NCI-H69 (cell line): ENCODE measurements at places on chromosomes 4 and X.

DNA sequence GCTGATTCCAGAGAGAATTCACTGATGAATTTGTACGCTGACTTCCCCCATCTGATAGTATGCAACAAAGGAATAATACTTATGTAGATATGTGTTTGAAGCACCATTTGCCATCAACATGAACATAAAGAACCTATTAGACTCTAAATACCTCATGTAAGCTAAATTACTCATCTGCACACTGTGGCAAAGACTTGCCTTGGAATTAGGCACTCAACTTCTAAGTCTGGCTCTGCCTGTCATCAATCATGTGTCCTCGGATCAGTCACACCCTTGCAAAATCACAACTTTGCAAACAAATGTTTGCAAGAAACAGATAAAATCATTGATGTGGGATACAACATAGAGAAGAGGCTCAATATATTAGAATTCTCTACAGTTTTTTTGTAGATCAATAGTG lies 169.9 kb upstream of the LDB2 start:
- DNase-seq: no peak

- no peak for DNase-seq
Measured at GRCh38 chr4:99457676-99458075, 22.5 kb upstream of the ADH7 start.

DNA sequence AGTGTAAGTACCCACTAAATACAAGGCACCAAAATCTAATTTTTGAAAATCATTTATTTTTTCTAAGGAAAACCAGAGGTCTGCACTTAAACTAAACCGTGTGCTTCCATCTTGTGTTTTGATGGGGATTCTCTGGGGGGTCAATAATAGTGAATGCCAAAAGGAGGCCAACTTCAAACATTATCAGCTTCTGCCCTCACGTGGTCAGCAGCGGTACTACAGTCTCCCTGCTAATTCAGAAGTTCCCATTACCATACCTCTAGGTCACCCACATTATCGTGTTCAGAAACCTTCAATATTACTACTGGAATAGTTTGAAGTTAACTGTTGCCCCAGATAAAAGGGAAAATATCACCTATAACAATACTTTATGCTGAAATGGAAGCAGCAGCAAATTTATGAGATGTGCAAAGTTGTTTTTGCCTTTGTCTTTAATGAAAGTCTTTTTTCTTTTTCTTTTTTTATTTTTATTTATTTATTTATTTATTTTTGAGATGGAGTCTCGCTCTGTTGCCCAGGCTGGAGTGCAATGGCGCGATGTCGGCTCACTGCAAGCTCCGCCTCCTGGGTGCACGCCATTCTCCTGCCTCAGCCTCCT lies 17.3 kb downstream of the CTPS2 start:
- peak; percentile 43 for DNase-seq

DNA sequence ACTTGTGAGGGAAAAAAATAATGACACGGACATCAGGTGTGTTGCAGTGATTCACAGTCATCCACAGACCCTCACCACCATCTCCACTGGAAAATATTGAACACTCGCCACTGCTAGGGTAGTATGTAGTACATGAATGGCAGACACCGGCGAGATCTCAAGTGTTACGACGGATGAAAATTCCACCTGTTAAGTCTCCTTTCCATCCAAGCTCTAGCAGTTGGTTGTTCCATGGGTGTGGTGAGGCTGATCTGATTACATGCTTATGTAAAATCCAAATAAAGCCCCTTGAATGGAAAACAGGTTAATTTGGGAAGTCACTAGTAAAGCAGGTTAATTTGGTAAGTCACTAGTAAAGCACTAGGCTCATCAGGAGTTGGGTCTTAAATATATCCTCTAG lies 1.1 kb upstream of the ARMCX4 start:
- no peak for DNase-seq

GRCh38 chrX:103498786-103499185 lies 20.5 kb downstream of the RAB40A start:
- DNase-seq: no peak

DNA sequence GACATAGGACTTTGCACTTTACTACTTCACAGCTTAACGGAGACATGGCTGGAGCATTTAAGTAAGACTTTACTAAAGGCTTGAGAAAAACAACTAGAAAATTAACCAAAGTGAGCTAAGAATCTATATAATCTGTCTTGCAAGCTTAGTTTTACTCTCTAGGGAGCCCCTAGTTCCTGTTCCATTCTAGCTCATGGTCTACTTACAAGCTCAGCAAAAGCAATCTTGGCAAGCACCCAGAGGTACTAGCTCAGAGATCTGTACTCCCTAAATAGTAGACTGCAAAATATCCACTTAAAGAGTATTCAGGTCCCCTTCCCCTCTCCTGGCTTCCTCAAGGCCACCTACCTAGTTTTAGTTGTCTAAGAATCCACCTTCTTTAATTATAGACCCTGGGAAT lies 469.0 kb downstream of the IDS start:
- no peak for DNase-seq

GRCh38 chr4:17597517-17597916 lies 16.9 kb upstream of the MED28 start:
- DNase-seq: peak; percentile 19

DNA sequence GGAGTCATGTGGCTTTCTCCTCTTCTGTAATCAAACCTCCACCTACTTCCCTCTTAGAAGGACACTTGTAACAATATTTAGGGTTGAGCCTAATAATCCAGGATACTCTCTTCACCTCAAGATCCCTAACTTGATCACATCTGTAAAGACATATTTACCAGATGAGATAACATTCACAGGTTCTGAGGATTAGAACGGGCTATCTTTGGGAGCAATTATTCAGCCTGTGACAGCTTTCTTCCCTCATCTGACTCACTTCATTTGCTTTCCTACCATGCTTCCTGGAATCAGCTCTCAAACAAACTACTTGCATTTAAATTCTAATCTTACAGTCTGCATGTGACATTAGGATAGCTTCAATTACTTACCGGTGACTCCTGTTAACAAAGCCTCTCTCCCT lies 133.5 kb upstream of the NDST3 start:
- DNase-seq: peak; percentile 9

DNA sequence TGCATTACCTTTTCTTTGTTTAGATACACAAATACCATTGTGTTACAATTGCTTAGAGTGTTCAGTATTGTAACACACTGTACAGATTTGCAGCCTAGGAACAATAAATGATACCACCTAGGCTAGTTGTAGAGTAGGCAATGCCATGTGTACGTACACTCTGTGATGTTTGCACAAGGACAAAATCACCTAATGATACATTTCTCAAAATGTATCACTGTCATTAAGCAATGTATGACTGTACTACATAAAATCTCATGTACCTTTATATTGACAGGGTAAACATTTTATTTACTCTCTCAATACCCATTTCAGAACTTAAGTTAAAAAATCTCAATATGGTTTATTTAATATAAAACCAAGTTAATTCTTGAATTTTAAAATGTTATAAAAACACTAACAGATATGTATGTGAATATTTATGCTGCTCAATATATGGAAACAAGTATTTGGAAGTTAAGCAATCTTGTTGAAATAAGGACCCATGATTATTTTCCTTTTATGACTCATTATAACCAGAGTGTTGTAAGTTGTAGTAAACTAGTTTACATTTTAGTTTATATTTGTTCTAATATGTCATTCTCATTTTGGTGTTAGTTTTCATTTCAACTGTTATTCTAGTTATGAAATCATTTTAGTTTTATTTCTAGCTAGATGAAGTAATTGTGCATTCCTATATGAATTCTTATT lies 409.2 kb downstream of the TLL1 start:
- DNase-seq: peak; percentile 57

DNA sequence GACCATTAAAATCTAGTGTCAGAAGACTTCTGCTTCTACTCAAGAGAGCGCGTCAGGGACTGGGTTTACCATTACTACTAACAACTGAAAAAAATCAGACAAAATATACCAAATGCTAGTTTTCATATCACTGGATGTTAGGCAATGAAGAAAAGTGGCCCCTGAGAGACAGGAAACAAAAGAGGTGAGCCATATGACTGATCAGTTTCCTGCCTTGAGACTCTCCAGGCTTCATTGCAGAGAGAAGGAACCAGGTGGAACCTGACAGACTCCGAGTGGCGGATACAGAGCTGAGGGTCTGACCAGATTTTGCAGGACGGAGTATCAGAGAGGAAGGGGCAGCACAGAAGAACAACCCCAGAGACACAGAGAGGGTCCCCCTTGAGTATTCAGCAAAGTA lies 86.3 kb downstream of the C4orf51 start:
- no peak for DNase-seq

GRCh38 chr4:108533876-108534275 lies 86.5 kb upstream of the RPL34 start:
- peak; percentile 52 for DNase-seq

DNA sequence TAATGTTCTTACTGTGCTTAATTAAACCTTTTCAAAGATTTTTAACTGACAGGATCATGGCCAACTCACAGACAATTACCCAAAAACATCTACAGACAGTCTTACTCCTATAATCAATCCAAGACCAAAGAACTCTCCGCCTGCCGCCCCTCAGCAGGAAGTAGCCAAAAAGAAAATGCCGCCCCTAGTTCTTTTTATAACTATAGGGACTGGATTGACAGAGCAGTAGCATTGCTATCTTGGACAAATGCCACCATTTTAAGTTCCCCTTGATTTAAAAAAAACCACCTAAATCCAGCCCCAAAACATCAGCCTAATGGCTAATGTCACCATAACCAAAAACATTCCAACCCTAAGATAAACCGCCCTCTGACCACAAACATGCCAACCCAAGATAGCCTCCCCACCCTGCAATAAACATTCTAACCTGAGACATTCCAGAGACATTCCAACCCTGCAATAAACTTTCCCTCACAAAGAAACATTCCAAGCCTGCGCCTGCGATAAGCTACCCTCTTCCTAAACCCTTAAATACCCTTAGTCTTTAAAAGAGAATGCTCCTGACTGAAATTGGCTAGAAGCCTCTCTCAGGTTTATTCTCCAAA lies 77.0 kb downstream of the COQ2 start:
- no peak for DNase-seq

- no peak for DNase-seq
Measured at GRCh38 chr4:121938282-121939092, 13.4 kb downstream of the TRPC3 start.

- DNase-seq: no peak
Measured at GRCh38 chrX:114519524-114519923, 64.4 kb upstream of the HTR2C start.

GRCh38 chrX:28391528-28391927 lies 195.7 kb upstream of the IL1RAPL1 start:
- no peak for DNase-seq

- DNase-seq: no peak
Measured at GRCh38 chr4:64399313-64400109, 9.7 kb downstream of the TECRL start.

GRCh38 chrX:25527156-25527555 lies 511.4 kb upstream of the ARX start:
- no peak for DNase-seq

- no peak for DNase-seq
Measured at GRCh38 chr4:38152721-38153386, 192.7 kb downstream of the PTTG2 start.

- no peak for DNase-seq
Measured at GRCh38 chrX:40460926-40461325, 119.8 kb upstream of the ATP6AP2 start.

- DNase-seq: no peak
Measured at GRCh38 chrX:38596939-38597338, 35.6 kb downstream of the TSPAN7 start.

GRCh38 chr4:1866189-1866661 lies 5.0 kb upstream of the NSD2 start:
- DNase-seq: peak; percentile 89

GRCh38 chr4:174522183-174523024 lies at the start of gene HPGD:
Gene HPGD (minus strand): TSS chr4:174522488. CDS start chr4:174522451, 37 bp downstream.
- peak; percentile 81 for DNase-seq

- no peak for DNase-seq
Measured at GRCh38 chrX:307261-308111, 11.1 kb downstream of the GTPBP6 start.

GRCh38 chr4:94228493-94229216 lies 21.0 kb downstream of the SMARCAD1 start:
- no peak for DNase-seq

DNA sequence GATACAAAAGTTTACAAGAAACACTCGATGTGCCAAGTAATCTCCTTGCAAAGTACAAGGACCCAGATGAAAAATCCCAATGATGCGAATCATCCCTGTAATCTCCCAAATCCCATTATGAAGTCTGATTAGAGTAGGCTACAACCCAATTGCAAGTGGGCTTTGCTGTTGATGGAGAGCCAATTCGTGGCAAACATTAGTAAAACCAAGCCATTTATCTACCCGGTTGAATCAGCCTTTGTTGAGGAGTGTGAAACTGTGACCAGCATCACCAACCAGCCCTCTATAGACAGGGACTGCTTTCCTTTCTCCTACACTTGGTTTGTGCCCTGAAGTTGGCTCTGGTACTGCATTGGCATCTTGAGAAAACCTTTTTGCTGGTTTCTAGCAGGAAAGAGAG lies 1.2 kb upstream of the PRPS2 start:
- DNase-seq: no peak

DNA sequence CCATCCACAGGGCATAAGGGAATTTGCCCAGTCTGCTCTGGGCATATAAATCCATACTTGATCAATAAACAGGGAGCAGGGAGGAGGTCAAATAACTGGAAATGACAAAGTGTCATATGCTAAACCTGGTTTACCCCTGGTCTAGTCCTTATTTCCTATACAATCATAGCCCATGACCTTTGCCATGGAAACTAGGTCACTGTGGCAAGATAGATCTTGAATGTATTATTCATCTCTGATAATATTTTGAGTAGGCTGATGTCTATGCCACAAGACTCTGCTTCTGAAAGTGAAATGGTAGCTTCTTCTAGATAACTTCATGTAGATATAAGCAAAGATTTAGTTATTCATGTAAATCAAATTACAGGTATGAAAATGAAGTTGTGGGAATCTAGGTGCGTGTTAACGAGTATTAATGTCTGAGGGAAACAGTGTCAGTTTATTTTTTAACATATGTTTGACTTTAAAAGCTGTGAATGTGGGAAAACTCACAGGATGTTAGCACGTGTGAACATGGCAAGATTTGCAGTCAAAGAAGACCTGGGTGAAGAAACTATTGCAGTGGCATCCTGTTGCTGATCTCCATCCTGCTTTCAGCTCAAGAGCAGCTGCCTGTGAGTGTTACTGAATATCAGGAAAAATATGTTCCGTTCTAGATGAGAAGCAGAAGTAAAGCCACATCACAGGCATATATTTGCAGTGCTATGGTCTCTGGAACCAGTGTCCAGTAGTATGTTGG lies 81.8 kb upstream of the NDP start:
- DNase-seq: no peak

- no peak for DNase-seq
Measured at GRCh38 chrX:94751611-94752010, 1077.6 kb downstream of the FAM133A start.
